CD4-positive, alpha-beta T cell treated with Interleukin-2 at 100 ng/mL for 4 hours (primary cell): ENCODE measurements at places on chromosomes 4 and X.

- DNase-seq: no peak
These were observed 45.5 kb upstream of the HS3ST1 start for GRCh38 chr4:11474146-11474545.

DNA sequence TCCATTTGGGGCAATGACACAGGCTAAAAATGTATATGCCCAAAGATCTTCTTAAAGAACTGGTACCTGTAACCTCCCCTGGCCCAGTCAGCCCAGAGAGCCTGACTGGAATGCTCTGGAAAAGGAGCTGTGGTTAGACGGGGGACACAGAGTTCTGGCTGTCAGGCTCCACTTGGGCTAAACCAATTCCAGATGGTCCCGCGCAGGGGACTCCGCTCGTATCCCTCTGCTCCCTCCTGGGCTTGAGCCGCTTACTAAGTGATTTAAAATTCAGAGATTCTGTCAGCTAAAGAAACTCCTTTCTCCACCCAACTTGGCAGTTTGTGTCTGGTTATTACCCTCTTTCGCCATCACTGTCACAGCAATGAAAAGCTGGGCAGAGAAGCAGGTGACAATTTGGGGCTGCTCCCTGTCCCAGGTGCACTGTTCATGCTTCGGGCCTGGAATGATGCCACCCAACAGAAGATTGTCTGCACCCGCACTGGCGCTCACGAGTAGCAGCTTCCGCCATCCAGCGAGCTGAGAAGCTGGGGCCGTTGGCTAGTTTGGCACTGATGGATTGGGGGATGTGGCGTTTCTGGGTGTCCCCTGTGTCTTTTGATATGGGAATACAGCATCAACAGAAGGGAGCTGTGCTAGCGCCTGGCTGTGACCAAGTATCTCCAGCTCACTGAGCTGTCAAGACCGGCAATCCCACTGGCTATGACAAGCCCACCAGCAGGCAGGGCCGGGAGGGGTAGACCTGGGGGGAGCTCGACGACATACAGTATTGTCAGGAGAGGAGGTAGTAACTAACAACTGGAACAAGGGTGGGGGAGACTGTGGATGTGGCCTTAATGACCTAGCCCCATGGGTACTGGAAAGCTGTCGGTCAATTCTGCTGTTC, 6.7 kb upstream of the IRAK1 start:
- no peak for DNase-seq

DNA sequence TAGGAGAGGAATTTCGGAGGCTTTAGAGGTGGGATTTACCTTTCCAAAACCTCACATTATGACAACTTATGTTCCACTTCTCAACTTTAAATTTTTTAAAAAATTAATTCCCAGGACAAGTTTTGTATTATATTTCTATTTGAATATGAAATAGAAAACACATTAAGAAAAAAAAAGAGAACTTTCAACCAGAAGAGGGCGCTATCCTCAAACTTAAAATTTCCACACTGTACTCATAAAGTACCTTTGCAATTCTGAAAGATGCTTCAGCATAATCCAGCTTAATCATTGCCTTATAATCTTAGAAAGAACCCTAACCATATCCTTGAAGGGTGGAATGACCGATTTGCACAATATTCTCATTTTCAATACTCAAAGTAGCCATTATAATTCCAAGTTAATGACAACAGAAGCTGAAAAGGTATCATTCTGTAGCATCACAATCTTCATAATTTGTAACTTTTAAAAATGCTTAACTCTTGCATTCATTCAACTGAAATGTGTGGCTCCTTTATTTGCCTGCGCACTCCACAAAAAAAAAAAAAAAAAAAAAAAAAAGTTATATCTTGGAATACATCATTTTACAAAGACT, 158.0 kb downstream of the KCNIP4 start:
- no peak for DNase-seq

GRCh38 chr4:149296503-149296902, 519.1 kb downstream of the IQCM start:
- DNase-seq: no peak

DNA sequence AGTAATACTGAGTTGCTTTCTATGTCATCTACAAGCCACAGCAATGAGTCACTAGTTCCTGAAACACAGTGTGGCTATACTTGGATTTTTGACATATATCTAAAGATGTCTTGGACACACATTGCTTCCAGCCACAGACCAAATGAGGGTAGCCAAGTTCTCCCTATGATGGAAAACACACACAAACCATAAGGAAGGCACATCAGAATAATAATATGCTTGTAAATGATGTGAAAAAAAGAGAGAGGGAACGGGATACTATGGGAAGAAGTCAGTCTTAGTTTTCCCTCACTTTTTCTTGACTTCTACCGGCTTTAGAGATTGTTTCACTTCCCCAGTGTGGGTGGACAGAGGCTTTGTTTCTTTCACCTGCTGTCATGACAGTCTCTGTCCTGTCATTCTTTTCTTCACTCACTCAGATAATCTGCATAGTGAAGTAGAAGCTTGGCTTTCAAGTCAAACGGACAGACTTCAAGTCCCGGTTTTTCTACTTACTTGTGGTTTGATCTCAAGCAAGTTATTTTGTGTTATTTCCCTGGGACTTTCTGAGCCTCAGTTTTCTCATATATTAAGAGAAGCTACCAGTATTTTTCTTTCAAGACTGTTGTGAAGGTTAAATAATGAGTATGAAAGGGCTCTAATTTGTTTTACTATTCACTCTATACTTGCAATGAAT, 34.7 kb downstream of the P2RY10 start:
- no peak for DNase-seq

DNA sequence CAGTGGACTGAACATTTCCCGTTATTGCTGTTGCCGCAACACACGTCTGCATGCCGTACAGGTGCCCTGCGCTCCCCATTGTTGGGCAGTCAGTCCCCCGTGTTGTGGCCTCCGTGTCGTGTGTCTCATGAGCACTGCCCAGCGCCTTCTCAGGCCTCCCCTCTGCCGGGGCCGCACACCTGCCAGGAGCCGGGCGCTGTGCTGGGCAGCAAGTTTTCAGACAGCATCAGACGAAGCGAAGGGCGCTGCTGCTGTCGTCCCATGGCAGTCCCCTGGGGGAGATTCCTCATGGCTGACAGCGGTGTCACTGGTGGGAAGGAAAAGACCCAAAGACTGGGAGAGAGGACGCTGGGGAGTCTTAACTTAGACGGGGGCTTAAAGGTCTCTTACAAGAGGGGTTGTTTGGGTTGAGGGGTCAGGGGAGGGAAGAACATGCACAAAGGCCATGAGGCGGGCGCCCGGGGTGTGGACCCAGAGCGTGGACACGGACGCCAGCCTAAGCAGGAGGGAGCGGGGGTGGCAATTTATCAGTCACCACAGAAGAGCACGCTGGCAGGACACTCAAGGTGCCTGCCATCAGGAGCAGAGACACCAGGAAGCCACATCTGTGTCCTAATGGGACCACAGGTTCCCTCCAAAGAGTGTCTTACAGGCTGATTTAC, 47.3 kb downstream of the RGS12 start:
- DNase-seq: no peak

- no peak for DNase-seq
These were observed 119.1 kb downstream of the RTL9 start for GRCh38 chrX:110477593-110478228.

DNA sequence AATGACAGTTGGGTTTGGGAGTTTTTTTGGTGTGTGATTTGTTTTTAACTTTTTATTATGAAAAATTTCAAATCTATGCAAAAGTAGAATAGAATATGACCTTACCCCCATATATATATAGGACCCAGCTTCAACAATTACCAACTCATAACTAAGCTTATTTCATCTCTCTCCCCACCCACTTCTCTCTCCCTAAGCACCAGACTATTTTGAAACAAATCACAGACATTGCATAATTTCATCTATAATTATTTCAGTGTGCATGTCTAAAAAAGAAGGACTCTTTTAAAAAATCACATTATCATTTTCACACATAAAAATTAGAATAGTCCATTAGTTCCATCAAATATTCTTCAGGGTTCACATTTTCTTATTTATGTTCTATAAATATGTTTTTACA, 28.3 kb upstream of the NKX6-1 start:
- no peak for DNase-seq

GRCh38 chrX:137194164-137194563, 160.4 kb upstream of the GPR101 start:
- DNase-seq: peak; percentile 18

- no peak for DNase-seq
These were observed 352.3 kb downstream of the GRXCR1 start for GRCh38 chr4:43244688-43245382.

GRCh38 chr4:88029556-88029955, 22.1 kb downstream of the PKD2 start:
- DNase-seq: no peak
